T47D (cell line): ENCODE measurements at places on chromosomes 12 and 14.

DNA sequence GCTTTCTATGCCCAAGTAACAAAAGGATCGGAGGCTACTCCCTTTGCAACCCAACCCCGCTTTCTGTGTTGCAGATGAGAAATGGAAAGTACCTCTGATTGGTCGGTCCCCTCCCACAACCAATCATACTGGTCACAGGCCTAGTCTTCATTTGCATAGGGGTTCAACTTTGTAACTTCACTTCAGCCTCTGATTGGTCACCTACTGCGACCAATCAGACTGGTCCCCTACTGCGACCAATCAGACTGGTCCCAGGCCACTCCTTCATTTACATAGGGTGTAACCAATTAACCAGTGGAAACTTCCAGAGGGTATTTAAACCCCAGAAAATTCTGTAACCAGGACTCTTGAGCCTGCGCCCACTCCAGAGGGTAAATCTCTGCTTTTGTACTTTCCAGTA is 906.4 kb upstream of the TMEM132C start:
- DNase-seq, result peak; percentile 12

DNA sequence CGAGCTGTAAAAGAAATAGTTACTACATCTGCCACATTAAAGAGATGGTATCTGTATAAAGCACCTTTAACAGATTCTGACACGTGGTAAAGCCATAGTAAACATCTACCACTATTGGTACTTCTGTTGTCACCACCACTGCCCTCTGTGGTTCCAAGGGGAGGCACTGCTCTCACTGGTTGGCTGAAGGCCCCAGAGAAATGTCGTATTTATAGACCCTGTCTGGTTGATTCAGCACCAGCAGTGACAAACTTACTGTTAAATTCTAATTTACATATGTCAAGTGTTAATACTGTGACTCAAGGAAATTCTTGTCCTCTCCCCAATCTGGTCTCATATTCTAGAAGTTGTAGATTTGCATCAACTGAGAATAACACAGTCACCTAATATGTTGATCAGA is 281.1 kb downstream of the ERC1 start:
- no peak for DNase-seq

DNA sequence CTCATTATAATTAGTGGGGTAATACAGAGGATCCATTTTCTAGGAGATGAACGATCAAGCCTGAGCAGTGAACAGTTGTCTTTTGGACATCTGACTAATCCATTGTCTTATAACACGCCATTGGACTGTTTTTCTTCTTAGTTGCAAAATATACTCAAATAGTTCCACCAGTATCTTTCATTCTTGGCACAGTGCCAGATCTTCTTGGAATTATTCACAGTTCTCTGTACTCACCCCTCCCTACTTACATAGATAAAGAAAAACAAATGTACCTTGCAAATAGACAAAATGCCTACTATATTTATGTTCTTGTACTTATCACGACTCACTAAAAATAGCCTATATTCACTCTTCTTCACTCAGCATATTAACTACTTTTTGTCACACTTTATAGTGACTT is 3.8 kb downstream of the CBLN3 start:
- no peak for DNase-seq

DNA sequence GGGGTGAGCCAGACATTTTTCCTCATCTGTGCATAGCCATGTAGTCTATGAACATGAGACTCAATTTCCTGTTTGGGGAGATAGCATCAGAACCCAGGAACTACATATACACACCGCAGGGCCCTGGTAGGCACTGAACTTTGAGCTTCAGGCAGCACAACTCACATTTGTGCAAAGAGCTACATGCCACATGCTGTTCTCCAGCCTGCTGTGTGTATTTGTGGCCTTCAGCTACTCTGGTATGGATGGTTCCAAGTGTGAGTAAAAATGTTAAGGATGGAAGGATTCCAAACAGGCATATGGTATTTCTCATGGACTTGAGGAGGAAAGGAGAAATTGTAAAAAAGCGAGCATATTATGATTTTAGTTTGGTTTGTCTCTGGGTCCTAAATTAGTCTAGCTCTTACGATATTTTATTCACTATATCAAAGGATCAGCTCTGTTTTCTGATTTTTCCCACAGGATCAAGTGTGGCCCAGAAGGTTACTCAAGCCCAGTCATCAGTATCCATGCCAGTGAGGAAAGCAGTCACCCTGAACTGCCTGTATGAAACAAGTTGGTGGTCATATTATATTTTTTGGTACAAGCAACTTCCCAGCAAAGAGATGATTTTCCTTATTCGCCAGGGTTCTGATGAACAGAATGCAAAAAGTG is 422.4 kb upstream of the OR4E1 start:
- no peak for DNase-seq
